Activated CD4-positive, alpha-beta T cell treated with anti-CD3 and anti-CD28 coated beads for 48 hours (primary cell): ENCODE measurements at places on chromosomes 16 and 17.

- no peak for DNase-seq
Measured at GRCh38 chr16:64133366-64133765, 988.5 kb downstream of the CDH11 start.

DNA sequence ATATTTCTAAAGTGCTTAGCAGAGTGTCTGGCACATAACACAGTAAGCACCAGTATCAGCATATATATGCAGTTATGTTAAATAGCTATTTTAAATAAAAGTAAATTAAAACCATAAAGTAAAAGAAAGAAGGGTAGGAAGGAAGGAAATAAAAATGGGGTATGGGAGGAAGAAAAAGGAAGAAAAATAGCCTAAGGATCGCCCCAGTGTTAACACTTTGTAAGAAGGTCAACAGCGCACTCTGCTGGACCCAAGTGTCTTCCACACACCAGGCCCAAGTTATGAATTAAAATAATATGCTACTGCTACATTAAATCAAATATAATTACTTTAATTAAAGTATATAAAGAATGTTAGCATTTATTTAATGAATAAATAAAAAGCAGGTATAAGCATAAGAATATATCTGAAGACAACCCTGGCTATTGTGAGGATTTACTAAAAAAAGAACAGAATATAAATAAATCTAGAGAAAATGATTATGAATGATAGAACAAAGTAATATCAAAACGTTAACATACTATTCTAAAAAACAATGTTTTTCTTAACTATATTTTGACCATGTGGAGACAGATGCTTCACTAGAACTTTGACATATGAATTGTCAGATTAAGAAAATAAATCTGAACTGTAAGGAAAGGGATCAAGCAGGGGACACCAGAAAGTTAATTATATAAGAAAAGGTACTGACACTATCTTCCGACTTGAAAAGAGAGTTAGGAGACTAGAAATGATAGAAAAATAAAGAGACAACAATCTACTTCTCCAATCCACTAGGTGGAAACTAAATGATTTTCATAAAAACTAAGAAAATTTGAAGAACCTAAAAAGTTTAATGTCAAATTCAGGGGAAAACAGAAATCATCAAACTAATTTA, 25.9 kb downstream of the BRIP1 start:
- DNase-seq = peak; percentile 64

DNA sequence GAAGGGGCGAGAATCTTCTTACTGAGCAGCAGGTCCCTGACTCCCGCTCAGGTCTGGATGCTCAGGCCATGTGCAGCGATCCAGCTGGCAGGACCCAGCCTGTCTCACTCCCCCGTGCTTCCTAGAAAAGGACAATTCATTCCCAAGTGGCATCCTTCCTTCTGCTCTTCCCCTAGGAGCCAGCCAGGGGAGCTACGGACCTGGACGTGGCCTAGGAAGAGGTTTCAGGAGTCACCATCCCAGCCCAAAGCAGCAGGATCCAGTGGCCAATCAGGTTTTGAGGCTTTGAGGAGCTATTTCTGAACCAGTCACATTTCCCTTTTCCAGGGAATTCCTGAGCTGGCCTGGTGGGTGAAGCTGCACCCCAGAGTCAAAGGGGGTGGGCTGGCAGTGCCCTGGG, 7.8 kb upstream of the CD79B start:
- DNase-seq = no peak

- peak; percentile 68 for DNase-seq
Measured at GRCh38 chr16:84647828-84648594, at the start of gene KLHL36. KLHL36 (plus strand) TSS chr16:84648511; CDS start chr16:84650868, 2,357 bp downstream.

- no peak for DNase-seq
Measured at GRCh38 chr17:45847747-45848146, 3.1 kb downstream of the SPPL2C start.

DNA sequence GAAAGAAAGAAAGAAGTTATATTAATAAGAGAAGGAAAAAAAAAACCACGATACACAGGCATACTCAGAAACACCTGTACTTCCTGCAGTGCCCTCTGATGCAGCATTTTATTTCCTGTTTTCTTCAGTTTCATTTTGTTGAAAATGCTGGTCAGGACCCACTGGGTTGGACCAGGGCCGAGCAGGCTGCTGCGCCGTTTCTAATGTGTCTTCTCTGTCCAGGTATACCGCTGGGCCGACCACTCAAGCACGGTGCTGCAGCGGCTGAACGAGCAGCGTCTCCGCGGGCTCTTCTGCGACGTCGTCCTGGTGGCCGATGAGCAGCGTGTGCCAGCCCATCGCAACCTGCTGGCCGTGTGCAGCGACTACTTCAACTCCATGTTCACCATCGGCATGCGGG, 8.3 kb downstream of the KLHL36 start:
- DNase-seq = no peak
